ENCODE measurements at places on chromosomes 16 and 17.

DNA sequence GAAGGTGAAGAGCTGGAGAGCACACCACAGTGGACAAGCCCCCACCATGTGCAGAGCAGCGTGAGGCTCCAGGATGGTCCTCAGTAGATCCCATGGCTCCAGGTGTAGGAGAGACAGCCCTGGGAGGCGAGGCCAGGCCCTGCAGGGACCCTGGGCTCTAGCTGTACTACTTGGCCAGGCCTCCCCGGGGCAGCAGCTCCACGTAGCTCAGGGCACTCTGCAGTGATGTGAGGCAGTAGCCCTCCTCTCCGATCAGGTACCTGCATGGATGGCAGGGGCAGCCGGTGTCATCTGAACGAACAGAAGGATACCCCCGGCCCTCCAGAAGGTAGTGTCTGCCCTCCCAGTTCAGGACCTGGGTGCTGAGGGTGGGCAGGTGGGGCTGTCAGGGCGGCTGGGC is 6.2 kb upstream of the SPATA2L start:
- no peak for DNase-seq

- DNase-seq = no peak
Observed at GRCh38 chr17:79165756-79166473, 91.3 kb downstream of the ENGASE start.

- no peak for DNase-seq
Observed at GRCh38 chr17:2202302-2202995, 101.1 kb downstream of the SMG6 start.

DNA sequence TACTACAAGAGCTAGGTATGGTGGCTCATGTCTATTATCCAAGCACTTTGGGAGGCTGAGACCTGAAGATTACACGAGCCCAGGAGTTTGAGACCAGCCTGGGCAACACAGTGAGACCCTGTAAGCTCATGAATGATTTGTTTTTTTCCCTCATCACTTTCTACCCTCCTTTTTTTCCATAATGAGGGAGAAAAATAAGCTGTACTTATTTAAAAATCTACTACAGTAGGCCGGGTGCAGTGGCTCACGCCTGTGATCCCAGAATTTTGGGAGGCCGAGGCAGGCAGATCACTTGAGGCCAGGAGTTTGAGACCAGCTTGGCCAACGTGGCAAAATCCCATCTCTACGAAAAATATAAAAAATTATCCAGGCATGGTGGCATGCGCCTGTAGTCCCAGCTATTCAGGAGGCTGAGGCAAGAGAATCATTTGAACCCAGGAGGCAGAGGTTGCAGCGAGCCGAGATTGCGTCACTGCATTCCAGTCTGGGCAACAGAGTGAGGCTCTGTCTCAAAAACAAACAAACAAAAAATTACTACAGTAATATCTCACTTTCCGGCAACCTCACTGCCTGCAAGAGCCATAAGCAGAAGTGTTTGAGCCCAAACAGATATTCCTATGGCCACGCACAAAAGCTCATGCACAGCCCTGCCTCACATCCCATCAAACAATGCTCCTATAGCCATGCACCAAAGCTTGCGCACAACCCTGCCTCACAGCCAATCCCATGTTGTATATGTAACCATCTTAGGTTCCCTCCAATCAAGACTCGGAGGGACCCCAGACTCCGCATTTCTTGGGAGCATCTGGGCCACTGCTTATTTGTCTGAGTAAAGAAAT is 37.4 kb downstream of the TK2 start:
- no peak for DNase-seq

- DNase-seq = no peak
Observed at GRCh38 chr17:65531256-65532100, 30.0 kb downstream of the AXIN2 start.

- no peak for DNase-seq
Observed at GRCh38 chr16:15484662-15485061, 50.3 kb downstream of the BMERB1 start.

DNA sequence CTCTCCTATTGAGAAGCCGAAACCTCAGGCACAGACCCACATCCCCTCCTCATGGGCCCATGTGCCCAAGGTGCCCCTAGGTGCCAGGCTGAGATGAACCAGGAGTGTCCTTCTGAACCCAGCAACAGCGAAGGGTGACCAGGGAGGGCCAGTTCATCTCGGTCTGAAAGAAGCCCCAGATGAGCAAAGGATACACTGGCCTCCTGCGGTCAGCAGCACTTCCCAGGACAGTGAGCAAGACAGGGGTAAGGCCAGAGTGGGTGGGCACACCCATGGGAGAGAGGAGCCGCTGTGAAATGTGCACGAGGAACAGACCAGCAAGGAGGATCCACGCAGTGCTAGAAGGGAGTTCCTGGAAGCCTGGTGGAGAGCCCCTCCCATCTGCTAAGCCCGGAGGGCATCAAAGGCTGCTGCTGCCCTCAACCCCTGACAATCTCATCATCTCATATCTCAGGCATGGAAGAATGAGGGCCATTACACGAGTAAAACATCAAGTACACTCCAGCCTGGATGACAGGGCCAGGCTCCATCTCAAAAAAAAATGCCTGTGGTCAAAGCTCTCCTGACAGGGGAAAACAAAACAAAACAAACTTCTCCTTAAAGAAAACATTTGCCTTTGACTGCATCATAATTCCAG is 3.3 kb upstream of the HBZ start:
- DNase-seq = no peak

Measured in GM12864 (cell line).